ENCODE measurements at places on chromosomes 2 and 18.

- no peak for DNase-seq
Observed at GRCh38 chr18:26036635-26037034, 53.8 kb downstream of the SS18 start.

- no peak for DNase-seq
Observed at GRCh38 chr2:190173392-190173791, 110.9 kb upstream of the MSTN start.

GRCh38 chr2:176689711-176690110 lies 420.5 kb downstream of the MTX2 start:
- DNase-seq, result no peak

- DNase-seq, result no peak
Observed at GRCh38 chr2:18465979-18466378, 94.5 kb downstream of the RDH14 start.

GRCh38 chr2:210938228-210938627 lies 381.8 kb downstream of the CPS1 start:
- DNase-seq, result no peak

DNA sequence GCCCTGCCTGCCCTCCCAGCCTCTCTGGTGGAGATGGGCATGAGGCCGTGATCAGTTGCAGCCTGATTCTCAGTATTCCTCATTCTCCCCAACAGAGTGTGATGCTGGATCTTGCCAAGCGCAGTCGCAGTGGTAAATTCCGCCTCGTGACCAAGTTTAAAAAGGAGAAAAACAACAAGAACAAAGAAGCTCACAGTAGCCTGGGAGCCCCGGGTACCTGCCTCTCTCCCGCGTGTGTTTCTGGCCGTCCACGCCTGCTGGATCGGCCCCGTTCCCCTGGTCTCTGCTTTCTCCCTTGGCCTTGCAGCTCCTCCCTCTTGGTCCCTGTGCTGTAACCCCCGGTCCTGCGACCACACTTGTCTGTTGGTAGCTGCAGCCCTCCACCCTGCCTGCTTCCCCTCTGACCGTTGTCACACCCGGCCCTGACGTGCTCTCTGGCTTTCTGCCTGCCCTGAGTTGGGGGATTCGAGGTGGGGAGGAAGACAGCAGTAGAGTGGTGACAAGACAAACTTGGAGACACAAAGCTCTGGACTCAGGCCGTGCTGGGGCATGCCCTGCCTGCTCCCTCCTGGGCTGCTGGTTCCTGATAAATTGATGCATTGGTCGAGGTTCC lies 99.5 kb downstream of the USP40 start:
- no peak for DNase-seq

DNA sequence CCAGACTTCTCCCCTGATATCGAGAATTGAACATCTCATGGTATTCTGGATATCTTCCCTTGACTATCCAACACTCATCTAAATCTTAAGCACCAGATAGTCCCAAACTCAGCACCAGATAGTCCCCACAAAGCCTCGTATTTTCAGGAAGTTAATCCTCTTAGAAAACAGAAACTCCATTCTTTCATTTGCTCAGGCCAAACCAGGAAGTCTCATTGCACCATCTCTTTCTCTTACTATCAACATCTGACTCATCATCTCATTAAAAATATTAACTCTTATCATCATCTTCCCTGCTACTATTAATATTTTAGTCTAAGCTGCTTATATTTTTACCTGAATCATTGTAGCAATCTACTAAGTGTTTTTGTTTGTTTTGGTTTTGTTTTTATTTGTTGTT lies 286.4 kb downstream of the GALNT13 start:
- DNase-seq, result no peak

- no peak for DNase-seq
Observed at GRCh38 chr2:142926445-142926844, 49.0 kb downstream of the KYNU start.

- DNase-seq, result no peak
Observed at GRCh38 chr2:141528990-141529389, 601.8 kb downstream of the LRP1B start.

GRCh38 chr2:36701391-36701795 lies 4.9 kb downstream of the VIT start:
- DNase-seq, result no peak

DNA sequence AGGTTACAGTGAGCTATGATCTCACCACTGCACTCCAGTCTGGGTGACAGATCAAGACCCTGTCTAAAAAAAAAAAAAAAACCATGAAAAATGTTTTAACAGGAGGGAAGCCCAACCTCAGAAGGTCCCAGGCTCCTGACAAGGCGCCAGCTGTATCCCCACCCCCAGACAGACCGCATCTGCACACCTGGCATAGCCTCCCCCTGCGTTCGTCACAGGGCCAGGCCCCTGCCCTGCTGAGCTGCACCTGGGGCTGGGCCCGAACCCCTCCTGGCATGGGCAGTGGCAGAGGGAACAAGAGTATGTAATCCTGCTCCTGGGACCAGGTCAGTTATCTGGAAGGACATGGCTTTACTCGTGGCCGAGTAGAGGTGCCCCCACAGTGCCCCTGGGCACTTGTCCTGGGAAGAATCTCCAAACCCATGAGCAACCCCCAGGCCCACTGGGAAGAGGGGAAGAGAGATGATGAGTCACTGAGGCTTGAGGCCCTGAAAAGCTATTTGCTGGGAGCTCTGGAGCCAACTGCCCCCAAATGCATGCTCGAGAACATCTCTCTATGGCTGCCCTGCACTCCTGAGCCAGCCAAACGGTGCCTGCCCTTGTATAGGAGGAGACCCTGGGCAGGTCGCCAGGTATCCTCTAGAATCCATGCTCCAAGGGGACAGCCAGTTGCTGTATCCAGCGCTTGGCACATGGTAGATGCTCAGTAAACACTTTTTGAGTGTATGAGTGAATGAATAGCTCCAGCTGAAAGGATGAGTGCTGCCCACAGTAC lies 265.5 kb downstream of the ATAD2B start:
- no peak for DNase-seq

- no peak for DNase-seq
Observed at GRCh38 chr2:179596018-179596417, 265.4 kb downstream of the ZNF385B start.

DNA sequence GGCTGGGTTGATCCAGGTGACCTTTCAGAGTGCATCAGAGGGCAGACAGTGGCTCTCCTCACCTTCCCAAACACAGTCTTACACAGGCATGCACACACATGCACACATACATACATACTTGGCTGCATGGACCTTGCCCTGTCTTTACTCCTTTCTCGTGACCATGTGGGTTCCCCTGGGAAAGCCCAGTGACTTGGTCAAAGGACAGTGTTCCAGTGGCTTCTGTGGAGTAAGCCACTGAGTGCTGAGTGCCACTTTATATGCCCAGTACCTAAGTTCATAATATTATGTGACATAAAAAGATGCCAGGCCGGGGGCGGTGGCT lies 249.4 kb downstream of the MYCN start:
- no peak for DNase-seq

GRCh38 chr2:197925204-197925603 lies 120.8 kb downstream of the PLCL1 start:
- no peak for DNase-seq

DNA sequence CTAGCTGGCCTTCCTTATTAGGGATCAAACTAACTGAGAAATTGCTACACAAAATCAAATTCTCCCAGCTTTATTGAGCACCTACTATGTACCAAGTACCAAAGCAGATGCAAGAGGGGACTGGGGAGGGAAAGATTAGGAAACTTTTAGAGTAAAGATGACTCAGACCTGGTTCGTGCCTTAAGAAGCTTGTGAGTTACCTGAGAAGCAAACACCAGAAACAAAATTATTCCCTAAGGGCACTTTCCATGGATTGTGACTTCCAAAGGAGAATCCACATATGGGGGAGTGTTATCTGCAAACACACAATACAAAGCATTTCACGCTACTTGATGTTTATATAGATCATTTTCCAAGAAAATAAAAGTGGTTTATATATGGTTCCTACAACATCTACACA lies 326.9 kb upstream of the HNRNPA3 start:
- DNase-seq, result no peak

DNA sequence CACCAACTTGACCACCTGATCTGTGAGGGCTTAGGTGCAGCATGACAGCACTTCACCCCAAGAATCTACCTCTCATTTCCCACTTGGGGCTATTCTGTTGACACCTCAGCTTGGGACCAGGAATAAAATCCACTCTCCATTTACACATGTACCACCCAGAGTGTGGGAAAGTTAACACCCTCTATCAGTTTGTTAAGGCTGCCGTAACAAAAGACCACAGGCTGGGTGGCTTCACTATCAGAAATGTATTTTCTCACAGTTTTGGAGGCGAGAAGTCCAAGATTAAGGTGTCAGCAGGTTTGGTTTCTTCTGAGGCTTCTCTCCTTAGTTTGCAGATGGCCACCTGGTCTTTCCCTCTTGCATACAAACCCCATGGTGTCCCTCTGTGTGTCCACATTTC lies 277.7 kb upstream of the ERBB4 start:
- no peak for DNase-seq

DNA sequence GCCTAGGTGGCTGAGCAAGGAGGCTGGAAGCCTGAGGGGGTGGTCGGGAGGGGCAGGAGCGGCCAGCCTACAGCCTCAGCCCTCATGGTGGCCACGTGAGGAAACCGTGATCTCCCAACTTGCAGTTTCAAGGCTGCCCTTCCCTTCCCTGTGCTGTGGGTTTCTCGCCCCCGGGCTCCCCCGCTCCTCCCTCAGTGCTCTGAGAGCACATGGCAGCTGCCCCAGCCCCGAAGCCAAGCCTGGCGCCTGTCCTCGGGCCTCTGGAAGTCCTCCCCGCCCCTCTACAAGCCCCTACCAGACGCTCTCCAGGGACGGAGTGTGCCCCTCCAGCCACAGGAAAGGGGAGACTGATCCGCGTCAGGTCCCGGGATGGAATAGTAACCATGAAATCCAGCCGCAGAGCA lies 586 bp upstream of the ANKRD23 start:
- DNase-seq, result no peak

GRCh38 chr2:188450732-188451483 lies 159.2 kb downstream of the GULP1 start:
- no peak for DNase-seq

DNA sequence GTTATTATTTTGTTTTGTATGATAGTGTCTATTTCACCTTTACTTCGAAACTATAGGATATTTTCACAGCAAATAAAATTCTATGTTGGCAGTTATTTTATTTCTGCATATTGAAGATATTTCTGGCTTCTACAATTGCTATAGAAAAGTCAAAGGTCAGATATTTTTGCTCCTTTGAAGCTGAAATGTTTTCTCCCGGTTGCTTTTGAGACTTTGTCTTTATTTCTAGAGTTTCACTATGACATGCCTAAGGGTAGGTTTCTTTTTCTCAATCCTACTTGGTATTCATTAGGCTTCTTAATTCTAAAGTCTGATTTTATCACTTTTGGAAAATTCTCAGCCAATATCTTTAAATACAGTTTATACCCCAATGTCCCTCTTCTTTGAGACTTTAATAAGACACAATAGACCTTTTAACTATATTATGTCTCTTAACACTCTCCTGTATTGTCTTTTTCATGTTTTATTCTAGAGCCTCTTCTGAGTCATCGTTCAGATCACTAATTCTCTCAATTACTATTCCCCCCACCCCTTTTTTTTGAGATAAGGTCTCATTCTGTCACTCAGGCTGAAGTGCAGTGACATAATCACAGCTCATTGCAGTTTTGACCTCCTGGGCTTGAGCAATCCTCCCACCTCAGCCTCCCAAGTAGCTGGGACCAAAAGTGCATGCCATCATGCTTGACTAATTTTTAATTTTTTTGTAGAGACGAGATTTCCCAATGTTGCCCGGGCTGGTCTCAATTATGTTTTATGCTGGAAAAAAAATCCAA lies 50.5 kb downstream of the USP37 start:
- no peak for DNase-seq

DNA sequence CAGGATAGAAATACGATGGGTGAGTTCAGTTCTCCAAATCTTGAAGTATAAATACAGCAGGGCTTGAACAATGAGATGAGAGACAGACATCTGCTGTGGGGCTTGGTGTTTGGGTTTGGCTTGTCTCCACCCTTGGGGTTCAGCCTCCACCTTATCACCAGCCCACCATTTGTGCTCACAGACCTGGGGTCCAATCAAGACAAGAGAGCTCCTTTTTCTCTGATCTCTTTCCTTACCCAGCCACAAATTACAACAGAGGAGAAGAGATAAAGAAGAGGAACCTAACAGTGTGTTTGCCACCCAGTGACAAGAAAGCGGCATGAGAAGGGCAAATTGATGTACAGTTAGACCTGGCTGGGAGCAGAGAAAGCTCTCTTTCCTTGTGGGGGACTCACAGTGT lies 204.5 kb upstream of the CXCR4 start:
- DNase-seq, result peak; percentile 97

DNA sequence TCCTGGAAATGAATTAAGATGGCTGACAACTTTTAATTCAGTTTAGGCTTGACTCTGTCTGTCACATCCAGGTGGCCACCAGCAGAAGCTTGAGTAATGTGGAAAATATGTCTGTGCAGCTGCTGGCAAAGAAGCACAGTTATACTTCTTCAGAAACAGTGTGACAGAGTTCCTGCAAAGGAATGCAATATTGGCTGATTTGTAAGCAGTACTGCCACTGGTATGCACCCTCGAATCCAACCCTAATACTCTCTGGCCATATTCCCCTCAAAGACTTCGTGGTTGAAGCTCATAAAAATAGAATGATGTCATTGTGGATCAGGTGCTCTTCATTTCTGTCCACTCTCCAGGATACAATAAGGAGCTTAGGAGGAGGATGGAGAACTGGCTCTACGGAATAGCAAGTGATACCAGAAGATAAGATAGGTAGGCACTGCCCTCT lies 86.2 kb downstream of the METTL8 start:
- DNase-seq, result no peak

DNA sequence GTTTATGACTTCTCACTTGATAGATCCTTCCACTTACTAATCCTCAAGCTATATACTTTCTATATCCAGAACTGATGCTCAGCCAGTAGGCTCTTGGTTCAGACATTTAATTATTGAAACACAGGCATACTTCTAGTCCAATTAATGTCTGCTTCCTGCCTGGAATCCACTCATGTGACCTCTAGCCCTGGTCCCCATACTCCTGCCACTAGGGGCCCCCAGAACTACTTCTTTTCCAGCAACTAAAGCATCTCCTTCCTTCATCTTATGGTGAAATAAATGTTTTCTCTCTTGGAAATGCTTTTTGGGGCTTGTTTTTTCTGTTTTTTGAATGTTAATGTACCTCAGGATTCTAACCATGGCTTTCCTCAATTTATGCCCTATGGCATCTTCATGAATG lies 527.6 kb downstream of the SATB2 start:
- no peak for DNase-seq

- peak; percentile 65 for DNase-seq
Observed at GRCh38 chr18:6521803-6522418, 107.2 kb upstream of the L3MBTL4 start.

DNA sequence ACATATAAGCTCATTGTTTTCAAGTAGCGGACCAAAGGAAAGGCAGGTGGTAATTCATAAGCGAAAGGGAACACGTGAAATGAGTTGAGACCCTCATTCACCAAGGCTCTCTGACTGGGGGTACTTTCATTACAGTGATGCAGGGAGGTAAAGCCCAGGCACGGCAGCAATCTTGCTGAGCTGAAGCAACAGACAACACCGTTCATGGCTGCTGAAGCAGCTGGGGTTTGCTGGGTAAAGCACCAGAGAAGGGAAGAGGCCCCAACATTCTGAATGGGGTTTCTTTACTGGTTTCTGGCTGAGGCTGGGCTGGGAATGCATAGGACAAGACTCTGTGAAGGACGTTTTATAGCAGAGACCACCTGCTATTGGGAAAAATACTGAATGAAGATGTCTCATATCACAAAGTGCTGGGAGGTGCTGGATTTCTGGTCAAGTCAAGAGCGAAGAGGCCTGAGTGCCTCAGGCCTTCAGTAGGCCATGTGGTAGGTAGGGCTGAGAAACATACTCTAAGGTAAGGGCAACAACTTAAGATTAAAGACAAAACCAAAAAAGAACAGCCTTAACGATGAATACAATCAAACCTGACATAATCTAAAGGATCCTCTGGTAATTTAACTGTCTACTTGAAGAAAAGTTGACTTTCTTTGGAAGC lies 324.7 kb upstream of the PIK3C3 start:
- DNase-seq, result no peak

All from hematopoietic multipotent progenitor cell treated with erythropoietin and hydrocortisone succinate and interleukin-3 and kit ligand, for 6 days (in vitro differentiated cells).